Stimulated activated CD4-positive, alpha-beta T cell treated with anti-CD3 and anti-CD28 coated beads, Interleukin-15, amount 100 ng/mL, for 48 hours (primary cell): ENCODE measurements at places on chromosomes 6 and 20.

DNA sequence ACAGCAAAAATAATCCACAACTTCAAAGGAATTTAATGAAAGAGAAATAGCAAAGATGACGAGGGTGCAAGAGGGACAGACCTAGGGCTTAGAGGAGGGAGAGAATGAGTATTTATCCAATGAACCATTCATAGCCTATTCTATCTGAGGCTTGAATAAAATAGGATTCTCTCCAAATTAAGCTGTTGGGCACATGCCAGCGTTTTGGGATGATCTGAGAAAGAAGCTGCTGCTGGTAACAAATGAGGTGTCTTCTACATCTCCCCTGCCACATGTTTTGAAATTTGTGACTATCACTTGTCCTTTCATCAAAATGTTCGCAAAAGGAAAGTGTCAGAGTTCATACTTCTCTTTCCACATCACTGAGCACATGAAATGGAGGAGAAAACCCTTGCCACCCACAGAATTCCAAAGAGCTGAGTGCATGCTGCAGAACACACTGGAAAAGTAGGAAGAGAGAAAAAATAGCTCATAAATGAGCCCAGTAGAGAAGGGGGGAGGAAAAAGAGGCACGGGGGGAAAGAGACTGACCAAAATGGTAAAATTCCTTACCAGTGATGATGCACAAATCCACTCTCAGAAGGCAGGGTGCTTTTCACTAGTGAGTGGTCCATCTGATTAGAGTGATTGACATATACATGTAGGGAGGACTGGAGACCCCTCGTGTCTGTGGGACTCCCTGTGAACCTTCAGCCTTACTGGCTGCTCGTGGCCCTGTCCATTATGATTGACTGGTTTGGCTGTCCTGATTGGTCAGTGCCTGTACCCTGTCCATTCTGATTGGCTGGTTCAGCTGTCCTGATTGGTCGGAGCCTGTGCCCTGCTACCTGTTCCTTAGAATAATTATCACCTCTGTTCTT is 180.5 kb downstream of the OGFRL1 start:
- DNase-seq: no peak

- no peak for DNase-seq
These were observed 117.2 kb downstream of the BACH2 start for GRCh38 chr6:90179190-90180169.

GRCh38 chr6:15980801-15981200 is 148.1 kb upstream of the MYLIP start:
- no peak for DNase-seq

GRCh38 chr6:54633601-54634000 is 213.0 kb upstream of the FAM83B start:
- DNase-seq: no peak

DNA sequence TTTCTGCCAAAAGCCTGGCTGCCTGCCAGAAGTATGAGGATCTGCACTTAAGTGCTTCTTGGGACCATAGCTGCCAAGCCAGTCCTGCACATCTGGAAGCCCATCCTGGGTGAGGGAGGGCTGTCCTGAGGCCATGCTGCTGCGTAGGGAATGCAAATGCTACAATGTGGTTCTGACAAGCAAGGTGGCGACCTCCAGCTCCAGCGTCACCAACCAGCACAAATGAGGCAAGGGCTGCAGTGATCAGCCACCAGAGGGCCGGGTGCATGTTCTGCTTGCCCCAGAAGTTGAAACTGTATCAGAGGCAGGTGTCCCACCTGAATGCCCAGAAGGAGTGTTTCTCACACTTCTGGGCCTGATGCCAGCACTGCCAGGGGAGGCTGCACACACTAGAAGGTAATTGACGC is 99.1 kb upstream of the KCNQ5 start:
- DNase-seq: no peak
